Left forelimb (tissue), 1 donor: ENCODE measurements at places on chromosomes 5 and 9.
A peak's percentile ranks its signal among the peaks of the same experiment; 100 is the strongest.

DNA sequence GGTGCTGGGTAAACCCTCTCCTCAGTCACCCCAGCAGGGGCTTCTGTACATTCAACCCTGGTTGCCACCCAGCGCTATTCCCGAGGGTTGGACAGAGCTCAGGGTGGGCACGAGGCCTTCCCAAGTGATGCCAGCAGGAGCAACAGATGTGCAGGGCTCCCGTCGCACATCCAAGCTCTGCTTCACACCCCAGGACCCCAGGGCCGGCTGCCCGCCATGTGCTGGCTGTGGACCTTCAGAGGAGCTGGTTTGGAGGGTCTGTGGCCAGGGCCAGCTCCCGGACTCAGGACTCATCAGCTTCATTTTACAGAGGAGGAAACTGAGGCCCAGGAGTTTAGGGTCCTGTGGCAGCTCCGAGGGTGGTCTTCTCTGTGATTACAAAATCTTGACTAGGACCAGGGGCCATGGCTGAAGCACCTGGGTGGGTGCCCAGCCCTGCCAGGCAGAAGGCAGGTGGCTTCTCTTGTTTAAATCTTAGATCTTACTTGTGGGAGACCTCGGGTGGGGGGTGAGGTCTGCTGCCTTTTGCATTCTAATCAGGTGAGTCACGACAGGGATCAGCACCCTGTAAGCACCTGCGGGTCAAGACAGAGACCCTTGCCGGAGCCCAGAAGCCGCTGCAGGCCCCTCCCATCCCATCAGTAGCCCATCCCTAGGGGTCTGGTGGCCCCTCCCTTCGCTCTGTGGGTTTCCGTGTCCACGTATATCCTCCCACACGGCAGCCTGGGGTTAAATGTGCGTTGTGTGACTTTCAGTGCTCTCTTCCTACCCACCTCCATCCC is 2.1 kb upstream of the SLC12A7 start:
- no peak for DNase-seq

- DNase-seq = no peak
These were observed 331.9 kb upstream of the CCNG1 start for GRCh38 chr5:163105456-163105855.

DNA sequence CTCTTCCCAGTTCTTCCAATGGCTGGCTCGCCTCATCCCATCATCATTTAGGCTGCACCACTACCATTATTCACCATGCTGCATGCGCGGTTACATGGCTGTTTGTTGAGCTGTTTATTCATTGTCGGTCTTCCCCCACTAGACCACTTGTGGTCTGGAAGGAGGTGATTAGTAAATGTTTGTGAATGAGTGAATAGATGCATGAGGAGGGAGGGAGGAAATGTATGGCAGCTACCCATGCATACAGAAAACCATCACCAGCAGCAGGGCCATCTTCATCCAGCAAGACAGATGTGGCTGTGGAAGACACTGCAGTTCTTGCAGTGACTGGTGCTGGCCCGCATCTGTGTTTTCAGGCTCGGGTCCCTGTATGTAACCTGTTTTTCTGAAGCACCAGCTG is 113.3 kb upstream of the SAP30L start:
- DNase-seq = no peak

DNA sequence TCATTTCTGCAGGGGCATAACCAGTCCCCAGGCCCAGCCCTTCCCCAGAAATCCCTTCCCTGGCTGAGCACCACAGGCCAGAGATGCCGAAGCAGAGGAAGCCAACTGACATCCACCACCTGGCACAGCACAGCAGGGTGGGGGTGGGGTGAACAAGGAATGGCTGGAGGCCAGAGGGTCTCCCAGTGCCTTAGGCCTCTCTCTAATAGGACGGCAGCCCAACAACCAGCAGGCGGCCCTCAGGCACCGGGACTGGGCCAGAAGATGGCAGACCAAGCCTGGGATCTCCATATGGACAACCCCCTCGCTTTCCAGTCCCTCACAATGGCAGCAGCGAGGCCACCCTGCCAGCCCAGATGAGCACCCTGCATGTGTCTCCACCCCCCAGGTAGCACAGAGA is 13.2 kb downstream of the PDLIM4 start:
- DNase-seq = peak; percentile 66

GRCh38 chr5:65970481-65971367 is 44.3 kb downstream of the ERBIN start:
- no peak for DNase-seq

- DNase-seq = no peak
These were observed 1126.7 kb upstream of the CDH9 start for GRCh38 chr5:28165096-28165495.

- DNase-seq = no peak
These were observed 431.2 kb upstream of the GRAMD2B start for GRCh38 chr5:125992050-125992449.

DNA sequence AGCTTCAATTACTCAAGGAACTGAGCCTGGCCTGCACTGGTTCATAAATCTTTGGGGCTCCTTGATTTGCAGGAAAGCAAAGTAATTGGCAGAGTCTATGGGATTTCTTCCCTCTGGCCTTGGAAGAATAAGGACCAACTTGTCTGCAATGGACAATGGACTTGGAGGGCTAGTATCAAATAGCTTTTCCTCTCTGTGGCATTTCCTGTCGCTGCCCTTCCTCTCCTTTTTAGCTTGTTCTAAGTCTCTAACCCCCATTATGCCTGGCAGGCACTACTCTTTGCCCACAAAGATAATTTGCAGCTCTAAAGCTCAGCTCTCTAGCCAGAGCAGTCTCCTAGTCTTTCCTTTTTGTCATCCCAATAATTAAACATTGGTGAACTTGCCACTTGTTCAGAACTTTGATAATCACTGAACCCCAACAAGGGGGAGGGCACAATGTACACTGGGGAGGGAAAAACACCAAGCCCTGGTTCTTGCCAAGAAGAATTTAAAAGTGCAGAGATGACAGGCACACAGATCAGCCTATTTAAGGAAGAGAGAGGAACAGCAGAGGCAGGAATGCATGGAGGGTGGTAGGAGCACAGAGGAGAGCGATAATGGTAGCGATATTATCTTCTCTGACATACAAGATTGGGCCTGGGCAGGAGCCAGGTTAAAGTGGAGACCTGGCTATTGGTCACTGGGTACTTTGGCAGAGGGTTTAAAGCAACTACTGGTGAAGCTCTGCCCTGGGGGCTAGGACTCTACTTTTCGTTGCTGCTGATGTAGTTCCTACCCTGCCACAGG is 38.5 kb downstream of the FAM219A start:
- DNase-seq = no peak

GRCh38 chr5:3301306-3301705 is 294.3 kb upstream of the IRX1 start:
- no peak for DNase-seq

DNA sequence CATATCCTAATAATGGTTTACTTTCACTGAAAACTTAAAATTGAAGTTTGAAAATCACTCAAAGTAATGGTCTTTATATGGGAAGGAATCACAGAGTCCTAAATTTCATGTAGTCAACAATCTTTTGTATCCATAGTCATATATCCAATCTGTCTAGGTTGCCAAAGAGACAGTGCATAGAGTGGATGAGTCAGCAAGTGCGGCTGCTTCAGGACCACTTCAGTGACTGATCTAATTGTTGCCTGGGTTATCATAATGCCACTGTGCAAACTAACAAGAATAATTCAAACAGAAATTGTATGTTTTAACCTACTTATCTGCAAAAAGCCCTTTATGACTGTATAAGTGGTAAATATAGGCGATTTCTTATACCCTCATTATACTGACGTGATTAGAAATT is 211.3 kb upstream of the PRR16 start:
- DNase-seq = no peak

GRCh38 chr5:103260951-103261350 is 2.4 kb downstream of the MACIR start:
- no peak for DNase-seq

- no peak for DNase-seq
These were observed at the start of gene ASPN for GRCh38 chr9:92482329-92482728. ASPN (minus strand) TSS chr9:92482506.

- DNase-seq = no peak
These were observed 135.9 kb downstream of the COL23A1 start for GRCh38 chr5:178454303-178454702.

GRCh38 chr9:121577166-121577565 is 74.3 kb upstream of the DAB2IP start:
- no peak for DNase-seq
